ENCODE measurements at places on chromosomes 16 and 17.

- peak; percentile 14 for DNase-seq
Measured at GRCh38 chr17:4898927-4899326, 409 bp upstream of the C17orf107 start.

DNA sequence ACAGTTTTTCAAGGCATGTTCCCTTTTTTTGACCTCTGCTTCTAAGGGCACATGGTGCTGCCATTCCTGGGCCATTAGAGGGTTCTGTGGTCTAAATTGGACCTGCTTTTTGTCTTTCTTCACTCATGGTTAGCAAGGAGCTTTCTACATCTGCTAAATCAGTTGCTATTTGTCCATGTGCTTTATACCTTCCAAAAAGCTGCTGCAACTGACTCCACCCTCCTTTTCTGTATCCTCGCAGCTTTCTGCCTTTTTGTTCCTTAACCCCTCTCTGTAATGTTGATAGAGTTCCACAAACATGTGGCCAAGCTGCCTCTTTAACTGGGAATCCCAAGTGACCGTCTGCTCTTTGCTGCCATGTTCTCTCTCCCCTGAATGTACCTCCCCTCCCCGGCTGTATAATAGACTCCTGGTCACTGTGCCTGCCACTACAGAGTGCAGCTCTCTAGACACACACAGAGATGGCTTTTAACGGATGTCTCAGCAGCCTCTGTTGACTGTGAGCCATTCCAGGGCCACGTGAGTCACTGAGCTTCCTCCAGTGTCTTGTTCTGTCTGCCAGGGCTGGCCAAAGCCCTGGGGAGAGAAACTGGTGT lies 57.4 kb upstream of the TEKT3 start:
- no peak for DNase-seq

GRCh38 chr17:1882836-1883235 lies 53.0 kb downstream of the RPA1 start:
- no peak for DNase-seq

- DNase-seq = no peak
Measured at GRCh38 chr16:307691-308312, 24.8 kb downstream of the PDIA2 start.

DNA sequence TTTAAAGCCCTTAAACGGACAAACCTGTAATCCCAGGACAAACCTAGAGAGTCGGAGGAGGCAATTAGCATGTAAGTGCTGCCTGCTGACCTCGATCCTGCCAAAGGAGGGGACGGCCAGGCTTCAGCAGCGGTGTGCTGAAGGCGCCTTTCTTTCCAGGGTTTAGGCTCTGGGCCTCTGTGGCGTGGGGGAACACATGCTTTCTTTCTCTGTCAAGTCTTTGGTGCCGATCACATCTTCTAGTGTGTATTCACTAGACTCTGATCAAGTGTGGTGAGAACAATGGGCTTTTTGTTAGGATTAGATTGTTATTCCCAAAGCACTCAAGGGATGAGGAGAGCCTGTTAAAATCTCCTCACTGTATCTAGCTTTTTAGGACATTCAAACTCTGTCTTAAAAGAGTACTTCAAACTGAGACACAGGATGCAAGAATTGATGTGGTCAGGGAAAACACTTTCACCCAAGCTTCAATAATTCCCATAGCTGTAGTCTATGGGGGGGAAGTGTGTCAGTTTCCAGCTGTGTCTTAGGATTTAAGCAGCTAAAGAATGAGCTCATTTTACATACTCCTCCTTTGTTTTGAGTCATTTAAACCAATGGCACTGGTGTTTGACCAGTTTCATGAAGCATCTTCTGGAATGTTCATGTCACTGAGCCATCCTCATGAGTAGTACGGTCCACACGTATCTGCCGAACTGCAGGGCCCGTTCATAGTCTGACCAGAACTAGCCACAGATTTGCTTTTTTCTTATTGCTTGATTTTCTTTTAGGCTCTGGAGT lies 51.2 kb downstream of the RPA1 start:
- no peak for DNase-seq

DNA sequence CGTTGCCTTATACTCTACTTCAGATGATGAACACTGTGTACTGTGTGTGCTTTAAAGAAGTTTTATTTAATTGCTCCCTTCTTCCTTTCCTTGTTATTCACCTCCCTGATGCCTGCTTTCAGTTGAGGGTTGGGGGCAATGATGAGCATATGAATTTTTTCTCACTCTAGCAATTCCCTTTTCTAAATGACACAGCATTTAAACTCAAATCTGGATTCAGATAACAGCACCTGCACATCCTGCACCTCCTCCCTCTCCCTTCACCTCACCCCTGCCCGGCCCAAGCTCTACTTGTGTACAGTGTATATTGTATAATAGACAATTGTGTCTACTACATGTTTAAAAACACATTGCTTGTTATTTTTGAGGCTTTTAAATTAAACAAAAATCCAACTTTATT lies 13.0 kb upstream of the PNPO start:
- no peak for DNase-seq

- DNase-seq = no peak
Measured at GRCh38 chr17:73138541-73139138, 26.2 kb upstream of the SSTR2 start.

GRCh38 chr16:55052348-55052734 lies 121.7 kb downstream of the IRX5 start:
- no peak for DNase-seq

DNA sequence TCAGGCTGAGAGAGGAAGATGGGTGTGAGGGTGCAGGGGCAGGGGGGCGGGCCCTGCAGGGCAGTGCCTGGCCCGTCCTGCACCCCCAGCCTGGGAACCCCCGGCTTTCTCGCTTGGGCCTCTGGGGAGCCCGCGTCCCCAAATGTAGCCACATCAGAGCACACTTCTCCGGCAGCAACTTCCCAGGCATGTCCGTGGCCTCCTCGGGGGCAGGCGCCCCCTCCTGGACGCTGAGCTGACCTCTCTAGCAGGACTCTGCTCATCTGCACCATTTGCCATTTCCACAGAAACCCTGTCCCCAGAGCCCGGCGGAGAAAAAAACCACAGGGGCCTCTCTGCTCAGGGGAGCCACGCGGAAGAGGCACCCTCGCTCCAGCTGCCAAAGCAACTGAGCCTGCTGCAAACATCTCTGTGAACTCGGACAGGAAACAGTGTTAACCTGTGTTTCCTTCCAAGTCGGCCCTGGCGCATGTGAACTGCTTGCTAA lies 63.4 kb downstream of the KLHDC4 start:
- peak; percentile 24 for DNase-seq

DNA sequence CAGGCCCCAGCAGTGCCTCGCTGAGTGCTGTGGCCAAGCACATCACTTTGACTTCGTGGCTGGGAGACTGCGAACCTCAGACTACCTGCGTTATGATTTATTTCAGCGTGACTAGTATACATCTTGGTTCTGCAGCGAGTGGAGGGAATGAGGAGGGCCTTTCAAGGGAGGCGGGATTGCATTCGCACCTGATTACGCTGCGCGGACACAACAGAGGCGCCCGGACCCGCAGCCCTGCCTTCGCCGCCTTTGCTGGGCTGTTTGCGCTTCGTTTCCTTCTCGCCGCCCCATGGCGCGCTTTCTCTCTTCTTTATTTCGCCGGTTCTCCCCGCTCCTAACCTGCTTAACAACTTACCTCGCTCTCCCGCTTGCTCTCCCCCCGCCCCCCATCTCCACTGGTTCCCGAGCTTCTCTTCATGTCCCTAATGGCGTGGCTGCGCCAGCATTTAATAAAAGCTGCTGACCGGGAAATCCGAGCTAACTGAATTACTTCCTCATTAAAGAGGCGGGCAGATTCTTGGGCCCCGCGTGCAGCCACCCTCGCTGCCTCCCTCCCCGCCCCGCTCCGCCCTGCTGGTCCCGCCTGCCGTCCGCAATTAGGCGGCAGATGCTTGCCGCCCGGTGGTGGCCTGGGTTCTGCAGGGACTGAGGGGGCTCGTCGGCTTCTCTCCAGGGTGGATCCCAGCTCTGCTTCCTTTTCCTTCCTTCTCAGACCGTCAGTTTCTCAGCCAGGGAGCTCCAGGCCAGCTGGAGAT lies 257.6 kb upstream of the SDK2 start:
- DNase-seq = peak; percentile 11

GRCh38 chr17:38561416-38562214 lies 44.1 kb downstream of the SRCIN1 start:
- DNase-seq = no peak

- DNase-seq = no peak
Measured at GRCh38 chr16:4105848-4106247, 10.4 kb downstream of the ADCY9 start.

DNA sequence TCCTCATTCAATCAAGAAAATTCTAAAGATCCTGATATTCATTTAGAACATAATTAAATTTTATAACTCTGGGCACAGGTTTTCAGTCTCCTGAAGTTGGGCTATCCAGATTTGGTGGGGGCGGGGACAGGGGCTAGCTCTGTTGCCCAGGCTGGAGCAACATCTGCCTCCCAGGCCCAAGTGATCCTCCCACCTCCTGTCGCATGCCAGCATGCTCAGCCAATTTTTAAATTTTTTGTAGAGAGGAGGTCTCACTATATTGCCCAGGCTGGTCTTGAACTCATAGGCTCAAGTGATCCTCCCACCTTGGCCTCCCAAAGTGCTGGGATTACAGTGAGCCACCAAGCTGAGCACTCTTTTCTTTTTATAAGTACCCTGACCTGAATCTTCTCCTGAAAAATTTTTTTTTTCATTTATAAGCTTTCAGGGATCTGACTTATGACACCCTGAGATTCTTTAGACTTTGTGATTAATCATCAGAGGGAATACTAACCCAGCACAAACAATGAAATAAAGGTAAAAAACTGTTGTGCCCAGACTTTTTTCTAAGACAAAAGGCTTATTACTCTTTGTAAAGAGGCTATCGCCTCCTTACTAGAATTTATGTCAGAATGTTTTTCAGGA lies 62.6 kb downstream of the TUBD1 start:
- peak; percentile 32 for DNase-seq

GRCh38 chr16:56607109-56607618 lies 1.2 kb upstream of the MT2A start:
- no peak for DNase-seq
